ENCODE measurements at places on chromosomes 16 and 17.

GRCh38 chr17:79395545-79395944 lies 215.3 kb downstream of the RBFOX3 start:
- no peak for DNase-seq

- no peak for DNase-seq
Observed at GRCh38 chr16:53611179-53611696, 92.4 kb downstream of the RPGRIP1L start.

GRCh38 chr17:80836658-80836965 lies 155.0 kb upstream of the CHMP6 start:
- no peak for DNase-seq

GRCh38 chr16:73215678-73216377 lies 167.9 kb upstream of the ZFHX3 start:
- no peak for DNase-seq

GRCh38 chr17:69773081-69773480 lies 301.9 kb upstream of the KCNJ16 start:
- no peak for DNase-seq

Measured in activated naive CD8-positive, alpha-beta T cell treated with anti-CD3 and anti-CD28 coated beads, Interleukin-2, amount 10 ng/mL, durations not matched to agents 7 days and 5 days (primary cell).